ENCODE measurements at places on chromosomes 5 and 9.

GRCh38 chr9:118896324-118897000 lies 472.8 kb downstream of the BRINP1 start:
- DNase-seq = no peak

GRCh38 chr5:6504677-6505415 lies 56.2 kb downstream of the UBE2QL1 start:
- DNase-seq = no peak

GRCh38 chr9:83154087-83154736 lies 91.3 kb upstream of the RASEF start:
- DNase-seq = no peak

DNA sequence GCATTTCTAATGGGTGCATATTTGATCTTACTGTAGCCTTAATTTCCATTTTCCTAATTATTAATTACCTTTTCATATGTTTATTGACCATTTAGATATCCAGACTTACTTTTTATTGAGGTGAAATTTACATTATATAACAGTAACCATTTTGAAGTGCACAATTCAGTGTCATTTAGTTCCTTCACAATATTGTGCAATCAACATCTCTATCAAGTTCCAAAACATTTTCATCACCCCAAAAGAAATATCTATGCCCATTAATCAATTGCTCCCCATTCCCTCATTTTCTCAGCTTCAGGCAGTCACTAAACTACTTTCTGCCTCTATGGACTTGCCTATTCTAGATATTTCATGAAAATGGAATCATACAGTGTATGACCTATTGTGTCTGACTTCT lies 5.9 kb downstream of the COL15A1 start:
- DNase-seq = no peak

DNA sequence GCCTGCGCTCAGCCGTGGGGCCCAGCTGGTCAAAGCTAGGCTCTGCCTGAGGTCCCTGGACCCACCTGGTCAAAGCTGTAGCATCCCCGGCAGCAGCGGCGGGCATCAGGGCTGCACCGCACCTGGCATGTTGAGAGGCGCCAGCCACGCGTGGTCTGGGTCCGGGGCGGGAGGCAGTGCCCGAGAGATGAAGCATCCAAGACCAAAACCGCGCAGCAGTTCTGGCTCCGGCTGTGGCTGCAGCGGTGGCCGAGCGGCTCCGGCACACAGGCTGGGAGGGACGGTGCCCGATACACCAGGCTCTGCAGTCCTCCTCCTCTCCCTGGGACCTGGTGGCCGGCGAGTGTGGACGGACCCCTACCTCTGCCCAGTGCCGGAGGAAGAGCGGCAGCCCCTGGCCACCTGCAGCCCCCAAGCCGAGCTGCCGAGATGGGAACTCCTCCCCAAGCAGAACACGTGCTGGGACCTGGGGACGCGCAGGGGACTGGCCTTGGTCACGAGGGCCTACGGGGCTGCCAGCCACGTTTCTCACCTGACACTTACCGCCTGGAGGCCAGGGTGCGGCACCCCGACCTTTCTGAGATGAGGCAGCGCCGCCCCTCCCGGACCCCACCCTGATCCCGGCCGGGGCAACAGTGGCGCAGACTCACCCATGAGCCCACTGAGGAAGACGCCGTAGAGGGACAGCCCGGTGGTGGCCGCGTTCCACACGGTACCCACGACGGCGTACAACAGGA lies 33.0 kb downstream of the SLC9A3 start:
- no peak for DNase-seq

GRCh38 chr9:36862206-36863145 lies 171.6 kb downstream of the PAX5 start:
- DNase-seq = peak; percentile 18

DNA sequence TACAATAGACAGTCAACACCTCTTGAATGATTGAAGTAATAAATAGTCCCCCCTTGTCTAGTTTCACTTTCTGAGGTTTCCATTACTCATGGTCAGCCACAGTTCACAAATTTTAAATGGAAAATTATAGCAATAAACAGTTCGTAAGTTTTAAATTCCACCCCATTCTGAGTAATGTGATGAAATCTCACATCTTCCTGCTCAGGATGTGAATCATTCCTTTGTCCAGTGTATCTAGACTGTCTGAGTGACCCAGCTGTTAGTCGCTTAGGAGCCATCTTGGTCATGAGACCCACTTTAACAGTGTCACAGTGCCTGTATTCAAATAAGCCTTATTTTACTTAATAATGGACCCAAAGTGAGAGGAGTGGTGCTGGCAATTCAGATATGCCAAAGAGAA lies 311.6 kb upstream of the PRR16 start:
- DNase-seq = no peak

DNA sequence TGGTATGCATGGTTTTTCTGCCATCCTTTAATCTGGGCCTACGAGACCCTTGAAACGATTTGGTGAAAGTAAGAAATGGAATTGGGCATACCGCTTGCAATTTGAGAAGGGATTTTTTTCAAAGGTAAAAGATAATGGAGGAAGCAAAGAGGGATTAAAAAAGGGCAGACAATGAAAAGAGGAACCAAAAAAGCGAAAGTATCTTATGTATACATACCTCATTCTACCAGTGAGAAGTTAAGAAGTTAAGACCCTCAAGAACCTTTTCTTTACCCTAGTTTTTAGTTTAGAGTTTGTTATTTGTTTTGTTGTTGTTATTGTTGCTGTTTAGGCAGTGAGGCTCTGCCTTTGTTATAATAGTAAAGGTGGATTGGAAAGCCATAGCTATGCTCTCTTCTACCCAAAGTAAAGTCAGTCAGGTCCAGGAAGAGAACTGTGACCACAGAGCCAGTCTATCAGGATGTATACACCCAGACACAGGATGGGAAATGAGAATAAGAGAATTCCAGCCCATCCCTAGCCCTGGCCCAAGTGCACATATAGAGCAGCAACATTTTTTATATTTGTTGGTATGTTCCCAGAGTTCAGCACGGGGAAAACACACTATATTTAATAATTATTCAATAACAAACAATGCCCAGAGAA lies 166.6 kb downstream of the RFX3 start:
- DNase-seq = peak; percentile 63

DNA sequence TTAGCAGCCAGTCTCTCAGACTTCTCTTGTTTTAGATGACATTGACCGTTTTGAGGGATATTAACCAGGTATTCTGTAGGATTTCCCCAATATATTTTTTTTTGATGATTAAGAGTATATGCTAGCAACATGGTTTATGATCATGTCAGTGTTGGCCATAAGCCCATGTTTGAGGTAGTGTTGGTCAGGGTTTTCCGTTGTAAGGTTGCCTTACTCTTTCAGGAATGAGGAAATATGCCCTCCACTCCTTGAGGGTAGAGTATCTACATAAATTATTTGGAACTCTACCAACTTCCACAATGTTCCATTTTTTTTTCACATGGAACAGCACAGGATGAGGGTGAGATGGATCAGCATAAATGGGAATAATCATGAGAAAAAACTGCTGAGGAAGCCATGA lies 188.4 kb upstream of the PRDM9 start:
- no peak for DNase-seq

GRCh38 chr9:2419347-2419746 lies 202.2 kb upstream of the VLDLR start:
- DNase-seq = no peak
